ENCODE measurements at places on chromosomes 16 and 17.

- DNase-seq: no peak
Observed at GRCh38 chr17:33019161-33019890, 27.7 kb downstream of the SPACA3 start.

- no peak for DNase-seq
Observed at GRCh38 chr17:41421116-41421515, 3.3 kb downstream of the KRT37 start.

DNA sequence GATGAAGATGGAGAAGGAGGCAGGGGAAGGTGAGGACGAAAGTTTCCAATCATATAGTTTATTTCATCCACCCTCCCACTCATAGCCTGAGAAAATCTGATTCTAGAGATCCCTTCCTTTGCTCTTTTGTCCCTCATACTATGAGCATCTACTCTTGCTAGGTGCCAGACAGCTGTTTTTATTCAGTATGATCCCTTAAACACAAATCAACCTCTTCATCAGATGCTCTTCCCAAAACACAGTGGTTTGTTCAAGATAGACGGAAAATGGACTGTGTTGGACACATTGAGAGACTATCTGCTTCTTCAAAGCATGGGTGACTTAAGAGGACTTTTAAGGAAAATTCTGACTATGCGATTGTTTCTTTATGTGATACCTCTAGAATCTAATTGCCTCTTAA is 49.4 kb upstream of the XYLT1 start:
- no peak for DNase-seq

- no peak for DNase-seq
Observed at GRCh38 chr16:79959226-79959625, 358.7 kb upstream of the MAF start.

DNA sequence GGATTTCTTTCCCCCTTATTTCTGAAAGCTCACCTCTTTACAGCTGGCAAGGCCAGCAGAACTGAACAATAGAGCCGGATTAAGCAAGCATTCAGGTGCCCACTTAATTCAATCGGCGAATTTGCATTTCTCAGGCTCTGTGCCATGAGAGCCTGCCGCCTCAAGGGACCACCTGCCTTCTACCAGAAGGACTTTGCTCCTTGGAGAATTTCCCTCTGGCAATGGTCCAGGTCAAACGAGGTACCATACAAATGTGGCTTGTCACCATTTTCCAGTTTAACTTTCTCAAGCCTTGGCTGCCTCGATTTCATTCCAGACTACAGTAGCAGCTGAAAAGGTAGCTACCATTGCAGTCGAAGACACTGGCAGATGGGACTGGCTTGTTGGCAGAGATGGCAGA is 534.0 kb downstream of the MAF start:
- no peak for DNase-seq

DNA sequence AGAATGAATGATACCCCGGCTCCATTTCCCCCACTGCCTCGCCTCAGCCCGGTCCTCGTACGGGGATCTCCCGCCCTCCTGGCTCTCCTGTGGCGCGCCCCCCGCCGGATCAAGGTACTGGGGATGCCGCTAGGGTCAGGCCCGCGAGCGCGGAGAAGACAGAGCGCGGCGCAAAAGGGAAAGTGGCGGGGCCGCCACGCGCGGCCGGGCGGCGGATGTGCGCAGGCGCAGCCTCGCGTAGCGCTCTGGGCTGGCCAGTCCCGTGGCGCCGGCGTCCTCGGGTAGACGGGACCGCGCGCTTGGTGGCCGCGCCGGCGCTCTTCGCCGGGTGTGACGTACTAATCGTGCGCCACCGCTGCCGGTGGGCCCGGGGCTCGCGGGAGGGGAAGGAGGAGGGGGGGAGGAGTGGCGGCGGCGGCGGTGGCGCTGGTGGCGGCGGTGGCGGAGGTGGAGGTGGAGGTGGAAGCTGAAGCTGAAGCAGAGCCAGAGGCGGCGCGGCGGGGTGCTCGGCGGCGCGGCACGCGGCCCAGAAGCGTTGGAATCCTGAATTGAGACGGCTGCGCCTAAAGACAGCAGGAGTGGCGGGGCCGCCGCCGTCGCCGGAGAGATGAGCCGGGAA is at the start of gene SENP3:
Gene SENP3 (plus strand): TSS at position 331 of the 619 bp plus-strand sequence. CDS start 1,158 bp downstream, outside the sequence.
- peak; percentile 91 for DNase-seq
